ENCODE measurements at places on chromosomes 2 and 18.

DNA sequence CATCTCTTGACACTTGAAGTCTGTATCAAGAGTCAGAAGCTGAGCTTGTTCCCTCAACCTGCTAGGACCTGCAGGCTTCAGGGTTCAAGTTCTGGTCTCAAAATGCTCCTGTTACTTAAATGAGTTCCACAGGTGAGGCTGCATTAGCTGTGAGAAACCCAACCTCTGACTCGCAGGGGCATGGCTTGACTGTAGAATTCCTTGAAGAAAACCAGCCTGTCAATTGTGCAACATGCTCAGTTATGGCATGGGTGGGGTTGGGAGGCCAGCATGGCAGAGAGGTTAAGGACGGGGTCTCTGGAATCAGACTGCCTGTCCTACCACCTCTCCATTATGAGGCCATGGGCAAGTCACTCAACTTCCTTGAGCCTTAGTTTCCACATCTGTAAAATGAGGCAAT is 235.8 kb downstream of the EN1 start:
- no peak for DNase-seq

- peak; percentile 96 for DNase-seq
Measured at GRCh38 chr2:227870710-227871374, 589 bp upstream of the DAW1 start.

DNA sequence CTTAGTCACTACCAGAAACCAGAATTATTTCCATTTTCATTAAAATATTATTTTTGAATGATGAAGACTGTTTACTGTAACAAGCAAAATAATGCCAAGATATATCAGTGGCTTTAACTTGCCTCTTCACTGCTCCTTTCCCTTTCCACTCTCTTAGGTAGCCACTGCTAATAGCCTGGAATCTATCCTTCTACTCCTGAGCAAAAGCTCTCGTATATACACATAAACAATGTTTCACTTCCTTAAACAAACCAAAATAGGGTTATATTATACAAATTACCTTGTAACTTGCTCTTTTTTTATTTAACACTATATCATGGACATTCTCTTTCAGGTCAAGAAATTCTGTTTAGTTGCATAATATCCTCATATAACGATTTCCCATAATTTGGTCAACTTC is 20.8 kb downstream of the IMMT start:
- no peak for DNase-seq

DNA sequence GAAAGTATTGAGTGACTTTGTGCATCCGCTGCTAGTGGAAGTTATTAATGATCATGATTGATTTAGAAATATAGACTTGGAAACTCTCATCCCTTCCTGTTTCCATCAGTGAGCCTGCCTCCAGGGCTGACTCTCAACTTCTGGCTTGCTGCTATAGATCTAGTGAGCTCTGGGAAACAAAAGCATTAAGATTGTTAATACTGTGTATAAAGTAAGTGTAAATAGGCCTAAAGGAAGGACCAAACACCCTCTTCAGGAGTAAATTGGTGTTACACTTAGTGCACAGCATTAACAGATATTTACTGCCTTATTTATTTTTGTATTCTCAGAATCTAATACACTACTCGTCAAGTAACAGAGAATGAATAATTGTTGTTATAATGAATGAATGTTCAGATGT is 285.6 kb downstream of the THSD7B start:
- peak; percentile 0 for DNase-seq

DNA sequence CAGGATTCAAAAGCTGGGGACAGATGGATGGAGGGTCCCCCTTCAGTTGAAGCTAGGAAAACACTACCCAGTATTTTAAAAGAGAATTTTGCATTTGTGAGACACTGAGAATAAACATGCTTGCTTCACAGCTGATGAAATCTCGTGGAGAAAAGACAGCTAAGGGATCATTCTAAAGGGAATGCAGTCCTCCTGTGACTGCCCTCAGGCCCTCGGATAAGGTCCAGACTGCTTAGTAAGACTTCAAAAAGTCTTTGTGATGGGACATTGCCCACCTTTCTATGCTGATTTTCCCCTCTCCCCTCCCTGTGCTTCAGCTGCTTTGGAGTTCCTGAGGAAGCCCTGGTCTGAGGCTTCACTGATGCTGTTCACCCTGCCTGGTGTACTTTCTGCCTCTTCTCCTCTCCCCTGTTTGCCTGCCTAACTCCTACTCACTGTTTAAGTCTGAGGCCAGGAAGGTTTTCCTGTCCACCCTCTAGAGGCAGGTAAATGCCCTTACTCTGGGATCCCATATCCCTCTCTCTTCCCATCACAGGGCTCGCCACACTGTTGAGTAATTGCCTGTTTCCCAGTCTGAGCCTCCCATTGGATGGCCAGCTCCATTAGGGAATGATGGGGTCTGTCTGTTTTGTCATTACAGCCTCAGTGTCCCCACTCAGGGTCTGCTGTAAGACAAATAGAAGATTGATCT is 26.6 kb downstream of the POLE4 start:
- DNase-seq = no peak
